ENCODE measurements at places on chromosomes 1 and 21.

DNA sequence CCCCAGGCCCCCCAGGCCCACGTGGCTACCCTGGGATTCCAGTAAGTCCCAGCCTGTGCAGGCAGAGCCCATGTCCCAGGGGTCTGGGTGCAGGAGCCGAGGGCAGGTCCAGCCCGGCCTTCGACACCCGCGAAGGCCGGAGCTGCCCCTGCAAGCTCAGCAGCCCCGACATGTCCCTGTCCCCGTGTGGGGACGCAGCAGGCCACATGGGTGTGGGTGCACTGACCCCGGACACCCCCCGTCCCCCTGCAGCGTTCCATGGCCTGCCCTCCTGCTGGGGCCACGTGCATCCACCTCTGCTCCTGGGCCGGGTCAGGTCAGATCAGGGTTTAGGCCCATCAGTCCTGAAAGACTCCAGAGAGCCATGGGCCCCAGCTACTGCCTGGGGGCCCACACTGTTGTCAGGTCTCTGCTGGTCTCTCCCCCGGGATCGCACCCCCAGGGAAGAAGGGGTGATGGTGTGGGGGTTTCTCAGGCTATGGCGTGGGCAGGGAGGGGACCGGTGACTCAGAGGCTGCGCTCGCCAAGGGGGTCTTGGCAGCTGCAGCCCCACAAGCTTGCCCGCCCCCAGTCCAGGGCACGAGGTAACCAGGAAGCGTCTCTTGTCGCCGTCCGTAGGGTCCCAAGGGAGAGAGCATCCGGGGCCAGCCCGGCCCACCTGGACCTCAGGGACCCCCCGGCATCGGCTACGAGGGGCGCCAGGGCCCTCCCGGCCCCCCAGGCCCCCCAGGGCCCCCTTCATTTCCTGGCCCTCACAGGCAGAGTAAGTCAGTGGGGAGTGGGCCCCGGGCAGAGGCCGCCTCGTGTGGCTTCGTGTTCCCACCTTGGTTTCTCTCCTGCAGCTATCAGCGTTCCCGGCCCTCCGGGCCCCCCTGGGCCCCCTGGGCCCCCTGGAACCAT, 37.5 kb downstream of the SLC19A1 start:
- DNase-seq: no peak

GRCh38 chr1:78303620-78304019, 187.2 kb upstream of the PTGFR start:
- no peak for DNase-seq

DNA sequence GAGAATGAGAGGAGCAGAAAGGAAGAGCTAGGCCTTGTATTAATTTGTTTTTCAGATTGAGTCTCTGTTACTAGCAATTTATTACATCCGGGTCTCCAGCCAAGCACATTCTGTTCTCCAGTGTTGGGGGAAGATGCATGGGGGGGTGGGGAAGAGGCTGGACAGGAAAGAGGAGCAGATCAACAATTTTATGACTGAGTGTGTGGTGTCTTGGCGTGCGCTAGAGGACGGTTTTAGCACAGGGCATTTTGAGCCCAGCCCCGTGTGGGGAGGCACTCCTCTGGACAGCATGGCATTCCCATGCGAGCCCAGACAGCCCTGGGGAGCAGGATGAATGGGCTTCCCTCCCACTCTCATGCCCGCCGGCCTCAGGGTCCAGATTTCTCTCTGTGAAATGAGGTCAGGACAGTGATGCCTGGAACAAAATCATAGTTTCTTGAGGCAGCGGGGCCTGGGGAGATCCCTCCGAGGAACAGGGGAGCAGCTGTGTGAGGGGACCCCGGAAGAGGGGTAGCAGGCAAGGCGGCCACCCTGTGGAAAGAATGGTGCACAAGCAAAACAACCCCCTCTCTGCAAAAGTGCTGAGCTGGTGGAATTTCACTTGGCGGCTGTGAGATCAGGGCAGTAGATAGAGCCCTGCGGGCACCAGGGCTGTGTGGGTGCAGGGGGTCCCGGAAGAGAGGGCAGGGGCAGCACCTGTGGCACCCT, 16.3 kb downstream of the SOX13 start:
- DNase-seq: no peak

DNA sequence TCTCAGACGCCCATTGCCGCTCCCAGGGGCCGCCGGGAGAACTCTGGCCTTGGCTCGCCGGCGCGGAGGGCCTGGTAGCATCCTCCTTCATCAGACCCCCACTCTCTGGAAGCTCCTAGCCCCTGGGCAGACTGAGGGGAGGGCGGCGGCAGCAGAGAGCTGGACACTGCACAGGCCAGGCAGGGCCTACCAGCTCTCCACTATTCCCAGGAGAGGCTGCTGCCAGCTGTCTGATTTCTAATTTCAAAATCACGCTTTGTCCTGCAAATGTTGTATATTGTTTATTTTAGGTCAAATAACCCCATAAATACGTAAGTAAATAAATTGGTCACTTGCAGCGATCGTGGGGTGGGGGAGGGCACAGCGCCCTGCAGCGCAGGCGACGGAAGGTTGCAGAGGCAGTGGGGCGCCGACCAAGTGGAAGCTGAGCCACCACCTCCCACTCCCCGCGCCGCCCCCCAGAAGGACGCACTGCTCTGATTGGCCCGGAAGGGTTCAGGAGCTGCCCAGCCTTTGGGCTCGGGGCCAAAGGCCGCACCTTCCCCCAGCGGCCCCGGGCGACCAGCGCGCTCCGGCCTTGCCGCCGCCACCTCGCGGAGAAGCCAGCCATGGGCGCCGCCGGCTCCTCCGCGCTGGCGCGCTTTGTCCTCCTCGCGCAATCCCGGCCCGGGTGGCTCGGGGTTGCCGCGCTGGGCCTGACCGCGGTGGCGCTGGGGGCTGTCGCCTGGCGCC, at the start of gene MTARC1:
TSS of gene MTARC1 (plus strand) at position 577 of the 732 bp plus-strand sequence. CDS start at position 609, 32 bp downstream.
- DNase-seq: no peak

GRCh38 chr1:168343566-168343965, 62.9 kb downstream of the TBX19 start:
- DNase-seq: no peak

DNA sequence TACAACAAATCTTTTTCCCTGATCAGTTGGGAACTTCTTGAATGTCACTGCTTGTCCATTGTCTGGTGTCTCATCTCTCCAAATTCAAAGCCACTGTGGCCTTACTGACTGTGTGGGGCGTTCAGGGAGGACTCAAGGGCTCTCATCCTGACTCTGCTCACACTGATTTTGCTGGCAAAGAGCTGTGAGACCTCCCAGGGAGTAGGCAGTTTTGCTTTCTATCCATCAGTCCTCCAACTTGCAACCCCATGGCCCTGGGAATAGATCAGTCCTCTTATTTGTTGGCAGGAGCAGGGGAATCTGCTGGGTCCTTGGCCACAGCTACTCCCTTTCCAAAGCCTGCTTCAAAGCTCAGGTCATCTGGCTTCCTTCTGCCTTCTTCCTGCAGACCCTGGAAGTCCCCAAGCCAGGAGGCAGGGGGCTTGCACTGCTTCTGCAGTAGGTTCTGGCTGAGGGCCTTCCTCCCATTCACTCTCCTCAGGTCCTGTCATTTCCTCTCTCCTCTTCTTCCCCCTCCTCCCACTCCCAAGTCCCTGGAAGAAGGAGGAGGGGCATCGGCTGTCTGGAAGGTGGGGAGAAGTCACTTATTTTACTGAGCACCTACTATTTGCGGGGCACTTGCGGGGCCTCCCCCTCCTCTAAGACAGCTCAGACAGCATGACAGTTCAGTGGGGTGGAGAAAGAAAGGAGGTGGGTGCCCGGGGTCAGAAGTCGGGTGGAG, 876 bp upstream of the NAV1 start:
- no peak for DNase-seq

DNA sequence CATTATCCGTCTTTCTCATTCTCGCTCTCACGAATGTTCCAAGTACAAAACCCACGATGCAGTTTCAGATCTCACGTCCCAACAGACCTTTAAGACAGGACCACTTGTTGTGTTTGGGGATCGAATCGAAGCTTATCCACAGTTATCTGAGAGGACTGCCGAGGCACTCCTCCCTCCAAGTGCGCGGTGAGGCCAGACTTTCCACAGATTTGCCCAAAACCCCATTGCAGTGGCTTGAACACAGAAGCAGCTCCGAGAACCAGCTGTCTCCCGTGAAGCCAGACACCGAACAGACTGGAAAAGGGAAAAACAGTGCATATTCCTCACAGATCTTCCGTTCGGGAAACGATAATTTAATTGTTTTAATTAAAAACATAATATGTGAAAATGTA, 46.5 kb upstream of the COL6A2 start:
- DNase-seq: no peak

- no peak for DNase-seq
Observed at GRCh38 chr1:162560303-162561036, 1.1 kb upstream of the UAP1 start.

GRCh38 chr1:174217248-174217647, 57.9 kb downstream of the RABGAP1L start:
- DNase-seq: no peak

DNA sequence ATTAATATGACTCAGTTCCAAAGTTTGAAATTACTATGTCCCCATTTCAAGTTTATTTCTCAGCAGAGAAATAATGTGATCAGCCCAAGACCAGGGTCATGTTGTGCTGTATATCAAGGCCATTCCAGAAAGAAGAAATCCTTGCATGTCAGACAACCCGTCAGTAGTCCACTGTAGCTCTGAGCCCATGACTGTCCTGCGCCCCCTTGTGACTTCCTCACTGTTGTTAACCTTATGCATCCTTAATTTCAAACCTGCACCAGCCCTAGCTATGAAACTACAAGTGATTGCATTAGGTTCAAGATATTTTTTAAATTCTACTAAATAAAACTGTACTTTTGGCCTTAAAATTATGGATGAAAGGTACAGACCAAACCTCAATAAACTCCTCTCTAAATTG, 133.0 kb downstream of the LRRC7 start:
- DNase-seq: no peak

- no peak for DNase-seq
Observed at GRCh38 chr1:245310571-245311531, 156.1 kb downstream of the KIF26B start.

DNA sequence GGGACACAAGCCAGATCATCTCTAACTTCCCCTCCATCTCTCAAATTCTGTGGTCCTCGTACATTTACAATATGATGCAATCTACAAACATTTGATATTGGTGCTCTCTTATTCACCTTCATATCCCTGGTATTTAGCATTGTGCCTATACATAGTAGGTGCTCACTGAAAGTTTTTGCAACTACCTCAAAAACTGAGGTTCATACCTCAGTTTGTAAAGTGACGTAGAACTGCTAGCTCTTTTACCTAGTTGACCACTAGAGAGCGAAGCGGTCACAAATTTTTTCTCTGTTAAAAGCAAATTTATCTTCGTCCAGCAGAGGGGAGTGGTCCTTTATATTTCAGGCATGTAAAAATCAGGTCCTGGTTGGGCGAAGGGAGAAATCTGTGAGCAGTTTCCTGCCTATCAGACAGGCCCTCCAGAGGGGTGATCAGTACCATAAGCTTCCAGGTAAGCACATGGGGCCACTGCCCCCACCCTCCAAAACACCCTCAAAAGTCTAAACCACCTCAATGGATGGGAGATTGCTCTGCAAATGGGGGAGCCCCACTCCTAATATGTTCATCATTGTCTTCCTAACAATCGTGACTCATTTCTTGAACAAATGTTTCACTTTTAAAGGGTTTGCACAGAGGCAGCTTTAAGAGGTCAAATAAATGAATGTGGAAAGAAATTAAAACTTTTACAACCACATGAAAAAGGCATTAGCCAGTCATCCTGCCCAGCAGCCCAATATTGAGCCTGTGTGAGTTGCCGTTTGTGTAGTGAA, 10.6 kb upstream of the HLCS start:
- no peak for DNase-seq

DNA sequence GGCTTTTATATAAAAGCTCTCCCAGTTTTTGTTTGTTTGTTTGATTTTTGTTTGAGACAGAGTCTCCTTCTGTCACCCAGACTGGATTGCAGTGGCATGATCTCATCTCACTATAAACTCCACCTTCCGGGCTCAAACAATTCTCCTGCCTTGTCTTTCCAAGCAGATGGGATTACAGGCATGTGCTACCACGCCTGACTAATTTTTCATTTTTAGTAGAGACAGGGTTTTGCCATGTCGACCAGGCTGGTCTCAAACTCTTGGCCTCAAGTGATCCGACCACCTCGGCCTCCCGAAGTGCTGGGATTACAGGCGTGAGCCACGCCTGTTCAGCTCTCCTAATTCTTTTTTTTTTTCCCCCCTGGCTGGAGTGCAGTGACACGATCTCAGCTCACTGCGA, 4.4 kb downstream of the PCAT6 start:
- DNase-seq: no peak

GRCh38 chr1:151822404-151822803, 9.2 kb downstream of the RORC start:
- no peak for DNase-seq

GRCh38 chr21:41133874-41134522, 34.0 kb upstream of the BACE2 start:
- no peak for DNase-seq

DNA sequence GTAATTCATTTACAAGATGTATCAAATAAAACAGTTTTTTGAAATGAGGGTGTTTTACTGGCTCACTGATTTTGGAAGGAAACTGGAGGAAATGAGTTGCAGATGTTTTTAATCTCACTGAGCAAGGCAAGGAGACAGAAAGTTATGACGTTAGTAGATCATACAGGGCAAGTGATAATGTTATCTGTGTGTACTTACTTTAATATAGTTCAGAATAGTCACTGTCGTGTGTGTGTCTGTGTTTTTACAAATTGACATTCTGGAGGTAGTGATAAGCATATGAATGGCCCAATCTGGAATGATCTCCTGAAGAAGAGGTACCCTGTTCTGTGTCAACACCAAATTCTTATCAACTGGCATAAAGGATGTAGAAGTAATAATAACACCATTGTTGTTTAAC, 1.9 kb upstream of the GBP4 start:
- DNase-seq: no peak

- DNase-seq: no peak
Observed at GRCh38 chr1:160163615-160164014, 12.2 kb downstream of the ATP1A4 start.

DNA sequence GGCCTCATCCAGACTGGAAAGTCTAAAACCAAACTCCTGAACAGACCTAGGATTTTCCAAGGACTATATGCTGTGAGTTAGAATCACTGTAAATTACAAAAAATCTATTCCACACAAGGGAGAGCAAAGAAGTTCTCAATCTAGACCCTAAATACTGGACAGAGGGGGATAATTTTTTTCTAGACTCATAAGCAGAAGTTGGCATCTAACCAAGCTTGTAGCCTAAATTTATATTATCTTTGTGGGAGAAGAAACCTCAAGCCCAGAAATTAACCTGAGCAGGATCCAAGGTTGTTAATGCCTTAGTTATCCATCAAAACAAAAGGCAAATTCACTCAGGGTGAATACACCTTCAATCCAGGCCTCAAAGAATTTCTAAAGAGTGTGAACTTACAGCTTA, 290.2 kb downstream of the SMYD3 start:
- no peak for DNase-seq

- DNase-seq: no peak
Observed at GRCh38 chr21:18810136-18810535, 406.6 kb upstream of the TMPRSS15 start.

Measured in activated T-helper 1 cell treated with anti-CD3 and anti-CD28 coated beads, Interleukin-2, amount 50 U/mL, for 16 hours (primary cell).